ENCODE measurements at places on chromosomes 7 and 10. TPM values are rescaled to one million over a fixed set of nuclear protein-coding genes. Genes with fewer than 3 reads are reported as not detected.

DNA sequence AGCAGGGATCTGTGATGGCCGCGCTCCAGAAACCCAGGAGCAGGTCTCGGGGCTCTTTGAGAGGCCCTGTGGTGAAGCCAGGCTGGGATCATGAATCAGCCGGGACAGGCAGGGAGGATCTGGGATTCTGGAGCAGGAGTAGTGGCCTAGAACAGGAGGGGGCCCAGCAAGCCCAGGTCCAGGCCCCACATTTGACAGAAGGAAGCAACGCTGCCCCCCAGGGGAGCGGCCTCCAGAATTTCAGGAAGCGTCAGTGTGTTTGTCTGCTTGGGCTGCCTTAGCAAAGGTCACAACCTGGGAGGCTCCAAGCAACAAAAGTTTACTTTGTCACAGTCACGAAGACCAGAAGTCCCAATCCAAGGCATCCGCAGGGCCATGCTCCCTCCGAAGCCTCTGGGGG, 36.8 kb downstream of the CLRN3 start:
- DNase-seq = no peak

Gene BLNK
- total RNA-seq = 0.78 TPM

- no peak for DNase-seq
Measured at GRCh38 chr7:11343818-11344413, 370.2 kb downstream of the PHF14 start.

Gene INSYN2A
- total RNA-seq = 7.8 TPM

Gene STEAP1B
- total RNA-seq = 1.1 TPM

- no peak for DNase-seq
Measured at GRCh38 chr10:114565066-114565465, 93.0 kb downstream of the ABLIM1 start.

Gene TRDMT1
- 39.3 TPM for total RNA-seq

DNA sequence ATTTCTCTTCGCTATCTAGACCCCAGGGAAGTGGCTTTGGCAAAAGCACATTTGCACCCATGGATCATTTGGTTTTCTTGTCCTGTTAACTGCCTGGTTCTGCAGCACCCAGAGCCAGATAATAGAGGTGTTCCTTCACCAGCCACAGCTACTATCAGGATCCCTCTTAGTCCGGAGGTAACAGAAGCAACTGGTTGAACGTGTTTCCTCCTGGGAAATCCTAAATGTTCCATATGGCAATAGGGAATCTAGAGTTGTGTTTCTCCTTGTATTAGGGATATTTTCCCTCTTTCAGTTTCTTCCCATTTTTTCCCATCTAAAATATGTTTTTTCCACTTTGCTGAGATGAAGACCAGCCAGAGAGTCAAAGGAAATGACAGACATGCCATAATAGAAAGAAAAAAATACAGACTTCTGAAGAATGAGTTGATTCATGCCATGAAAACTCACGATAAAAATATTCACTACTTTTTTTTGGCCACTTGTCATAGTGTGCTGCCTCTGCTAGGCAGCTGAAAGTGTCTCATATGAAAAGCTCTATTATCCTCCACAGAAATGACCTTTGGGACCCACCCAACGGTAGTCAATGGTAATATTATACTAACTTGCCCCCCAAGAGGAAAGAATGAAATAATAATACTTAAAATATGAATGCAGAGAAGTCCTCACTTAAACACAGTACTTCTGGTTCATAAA, 472.8 kb downstream of the KCNMA1 start:
- DNase-seq = no peak

Gene LRRC4
- total RNA-seq = 18.4 TPM

Gene RNLS
- 2.8 TPM for total RNA-seq

- DNase-seq = no peak
Measured at GRCh38 chr10:69123306-69123746, 652 bp upstream of the VPS26A start.

All from occipital lobe (tissue), 3 donors.